ENCODE measurements at places on chromosomes 6 and 20.

DNA sequence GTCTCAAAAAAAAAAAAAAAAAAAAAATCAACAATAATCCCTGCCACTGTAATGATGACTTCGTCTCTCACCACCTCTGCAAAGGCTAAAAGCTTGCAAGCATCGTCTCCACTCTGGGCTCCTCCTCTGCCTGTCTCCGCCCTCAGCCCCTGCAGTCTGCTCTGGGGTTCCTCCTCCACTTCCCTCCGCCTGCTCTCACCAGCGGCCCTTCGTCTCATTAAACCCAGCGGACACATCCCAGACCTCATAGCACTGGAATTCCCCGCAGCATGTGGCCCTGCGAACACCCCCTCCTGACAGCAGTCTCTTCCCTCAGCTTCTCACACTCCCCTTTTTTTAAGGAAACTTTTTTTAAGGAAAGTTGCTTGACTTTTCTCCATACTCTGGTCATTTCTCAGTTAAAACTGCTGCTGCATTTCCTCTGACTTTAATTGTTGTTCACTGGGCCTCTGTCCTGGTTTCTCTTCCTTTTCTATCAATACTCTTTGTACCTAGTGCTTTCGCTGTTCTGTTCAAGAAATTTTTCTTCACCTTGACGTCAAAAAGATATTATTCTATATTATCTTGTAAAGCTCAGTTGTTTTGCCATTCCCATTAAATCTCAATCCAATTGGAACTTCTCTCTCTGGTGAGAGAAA is 70.9 kb upstream of the PLEKHG1 start:
- no peak for ATAC-seq

DNA sequence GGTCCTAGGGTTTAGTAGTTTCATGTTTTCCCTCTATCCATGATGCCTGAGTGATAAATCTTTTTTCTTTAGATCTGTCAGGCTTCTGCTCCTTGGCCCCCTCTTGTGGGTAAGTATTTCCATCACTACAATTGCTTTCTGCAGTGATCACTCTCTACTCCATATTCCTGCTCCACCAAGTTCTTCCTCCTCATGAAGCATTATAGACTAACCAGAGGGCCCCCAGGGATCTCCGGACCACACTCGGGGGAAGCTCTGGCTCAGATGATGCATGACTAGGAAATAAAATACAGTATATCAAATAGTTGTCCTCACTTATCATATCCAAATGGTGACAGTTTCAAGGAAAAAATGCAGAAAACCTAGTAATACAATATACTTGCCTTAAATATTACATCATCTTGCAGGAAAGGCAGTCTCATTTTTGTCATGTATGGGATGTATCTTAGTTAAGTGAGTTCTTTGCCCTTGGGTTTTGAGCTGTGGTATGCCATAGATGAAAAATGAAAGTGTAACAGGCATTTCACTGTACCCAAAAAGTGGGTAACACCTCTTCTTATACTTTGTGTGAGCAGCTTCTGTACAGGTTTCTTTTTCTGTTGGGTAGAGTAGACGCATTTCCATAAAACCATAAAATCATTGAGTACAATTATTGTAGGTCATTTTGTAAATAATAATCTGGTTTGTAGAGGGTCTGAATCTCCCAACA is 200.9 kb upstream of the EYA4 start:
- ATAC-seq, result no peak

DNA sequence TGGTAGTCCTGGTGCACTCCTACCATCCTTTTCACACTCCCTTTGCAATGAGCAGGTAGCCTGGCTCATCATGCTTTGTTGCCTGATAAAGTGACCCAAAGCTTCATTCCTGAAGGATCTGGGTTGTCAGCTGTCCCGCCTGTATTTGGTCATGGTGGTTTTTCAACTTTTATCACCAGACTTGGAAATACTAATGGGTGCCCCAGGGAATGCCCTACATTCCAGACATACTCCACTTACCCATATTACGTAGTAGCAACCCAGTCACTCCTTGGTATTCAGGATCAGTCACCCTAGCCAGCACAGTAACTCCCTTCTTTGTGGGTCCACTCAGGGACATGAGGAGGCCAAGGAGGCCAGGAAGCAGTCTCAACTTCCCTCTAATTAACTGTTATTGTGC is 199.2 kb downstream of the MAFB start:
- ATAC-seq, result no peak

DNA sequence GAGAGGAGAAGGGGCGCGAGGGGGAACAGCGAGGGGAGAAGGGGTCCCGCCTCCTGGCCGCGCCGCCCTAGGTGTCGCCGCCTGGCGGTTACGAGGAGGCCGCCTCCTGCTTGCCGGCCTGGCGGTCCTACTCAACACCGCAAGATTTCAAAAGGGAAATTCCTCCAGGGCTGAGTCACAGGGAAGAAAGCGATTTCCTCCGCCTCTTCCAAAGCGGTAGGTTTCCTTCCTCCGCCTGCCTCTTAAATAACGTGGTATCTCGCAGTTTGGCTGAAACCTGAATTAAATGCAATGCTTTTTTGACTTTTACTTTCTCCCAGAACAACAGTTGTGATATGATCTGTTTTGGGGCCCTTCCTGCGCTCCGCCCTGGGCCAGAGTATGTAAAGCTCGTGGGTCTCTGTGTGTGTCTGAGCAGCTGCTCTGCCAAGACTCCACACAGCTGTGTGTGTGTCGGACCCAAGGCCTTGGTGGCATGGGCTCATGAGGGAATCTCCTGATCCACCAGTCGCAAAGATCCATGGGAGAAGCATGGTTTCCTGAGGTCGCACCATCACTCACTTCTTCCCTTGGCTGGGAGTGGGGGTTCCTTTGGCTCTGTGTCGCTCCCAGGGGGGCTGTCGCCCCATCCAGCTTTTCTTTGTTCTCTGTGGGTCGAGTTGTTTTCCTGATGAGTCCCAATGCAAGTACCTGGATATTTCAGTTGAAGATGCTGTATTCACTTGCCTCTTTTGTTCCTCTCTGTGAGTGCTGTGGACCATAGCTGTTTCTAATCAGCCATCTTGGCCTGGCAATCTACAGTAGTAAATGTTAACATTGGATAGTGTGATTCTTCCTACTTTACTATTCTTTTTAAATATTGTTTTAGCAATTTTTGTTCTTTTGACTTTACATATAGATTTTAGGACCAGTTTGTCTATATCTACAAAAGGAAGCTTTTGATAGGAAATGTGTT is 31.6 kb upstream of the NOTCH4 start:
- ATAC-seq, result peak; percentile 91

DNA sequence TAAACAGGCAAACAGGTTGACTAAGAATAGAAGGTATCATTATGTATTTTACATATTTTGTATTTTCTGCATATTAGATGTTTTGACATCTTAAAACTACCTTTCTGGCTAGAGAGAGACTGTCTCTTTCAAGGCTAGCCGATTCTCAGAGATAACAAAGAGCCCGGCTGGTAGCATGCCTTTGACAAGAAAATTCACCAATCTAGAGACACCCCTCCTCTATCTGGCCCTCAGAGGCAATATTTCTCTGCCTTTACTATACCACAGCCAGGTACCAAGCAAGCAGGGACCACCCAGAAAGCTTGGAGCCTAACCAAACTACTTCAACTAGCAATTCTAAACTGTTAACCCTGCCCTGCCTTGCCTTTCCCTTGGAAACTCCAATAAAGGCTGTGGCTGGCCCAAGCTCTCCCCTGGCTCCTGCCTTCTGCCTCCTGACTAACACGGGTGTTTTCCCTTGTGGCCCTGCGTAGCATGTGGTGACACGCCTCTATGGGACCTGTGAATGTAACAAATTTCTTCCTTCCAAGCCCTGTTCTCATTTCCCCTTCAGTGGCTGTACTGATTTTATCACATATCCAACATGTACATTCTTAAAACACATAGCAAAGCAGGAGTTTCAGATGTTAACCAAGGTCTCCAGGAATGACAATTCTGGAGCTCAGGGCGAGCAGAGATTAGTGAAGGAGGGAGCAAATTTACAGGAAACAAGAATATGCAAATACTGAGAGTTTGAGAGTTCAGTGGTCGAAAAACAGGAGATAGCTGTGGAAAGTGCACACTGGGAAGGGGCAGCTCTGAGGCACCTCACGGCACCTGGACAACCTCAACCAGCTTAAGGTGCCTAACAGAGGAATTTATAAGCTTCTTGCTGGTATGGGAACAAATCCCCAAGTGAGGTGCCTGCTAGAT is 120.8 kb downstream of the BACH2 start:
- ATAC-seq, result peak; percentile 98

- no peak for ATAC-seq
Observed at GRCh38 chr6:158309814-158310213, 2.5 kb upstream of the TULP4 start.

- ATAC-seq, result no peak
Observed at GRCh38 chr20:9131841-9132240, 63.0 kb downstream of the PLCB4 start.

GRCh38 chr20:19256085-19256484 is 43.6 kb downstream of the SLC24A3 start:
- no peak for ATAC-seq

- ATAC-seq, result no peak
Observed at GRCh38 chr6:32610682-32611296, 21.1 kb upstream of the HLA-DRB1 start.

- ATAC-seq, result peak; percentile 39
Observed at GRCh38 chr6:137637121-137637520, 142.9 kb upstream of the OLIG3 start.

DNA sequence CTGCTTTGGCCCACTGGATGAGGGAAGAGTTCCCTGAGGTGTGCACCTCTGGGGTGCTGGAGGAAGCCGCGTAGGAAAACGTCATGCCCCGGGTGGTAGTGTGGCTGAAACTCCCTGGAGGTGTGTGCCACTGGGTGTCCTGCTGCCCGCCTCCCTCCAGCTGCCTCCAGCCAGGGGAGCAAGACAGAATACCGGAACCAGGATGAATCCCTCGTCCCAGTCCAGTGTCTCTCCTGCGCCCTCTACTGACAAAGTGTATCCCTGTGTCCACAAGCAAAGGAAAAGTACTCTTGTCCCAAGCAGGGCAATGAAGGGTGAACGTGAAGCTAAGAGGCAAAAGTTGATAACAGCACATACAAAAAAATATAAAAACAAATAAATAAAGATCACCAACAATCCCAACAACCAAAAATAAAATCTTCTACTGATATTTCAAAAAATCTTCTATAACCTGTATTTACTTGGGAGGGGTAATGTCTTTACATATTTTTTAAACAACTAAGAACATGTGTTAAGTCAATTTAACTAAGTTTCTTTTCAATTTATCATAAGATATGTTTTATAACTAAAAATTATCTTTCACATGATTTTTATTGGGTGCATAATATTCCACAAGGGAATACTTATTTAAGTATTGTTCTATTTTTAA is 437.6 kb downstream of the MAFB start:
- ATAC-seq, result no peak

DNA sequence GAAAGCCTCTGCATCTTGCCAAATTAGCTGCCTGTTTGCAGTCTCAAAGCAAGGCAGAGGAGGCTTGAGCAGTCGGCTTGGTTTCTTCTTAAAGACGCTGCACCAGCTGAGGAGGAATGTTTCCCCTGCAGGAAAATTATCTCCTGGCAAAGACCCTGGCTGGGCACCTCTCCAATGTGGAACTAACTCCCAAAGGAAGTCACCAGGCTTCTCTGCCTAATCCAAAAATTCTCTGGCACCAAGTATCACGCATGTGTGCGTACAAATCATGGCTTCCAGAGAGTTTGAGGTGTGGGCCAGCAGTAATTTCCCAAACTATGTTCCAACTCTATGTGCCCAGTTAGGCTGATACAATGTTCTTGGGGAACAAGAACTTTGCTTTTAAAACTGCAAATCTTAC is 176.2 kb downstream of the KIF16B start:
- no peak for ATAC-seq

DNA sequence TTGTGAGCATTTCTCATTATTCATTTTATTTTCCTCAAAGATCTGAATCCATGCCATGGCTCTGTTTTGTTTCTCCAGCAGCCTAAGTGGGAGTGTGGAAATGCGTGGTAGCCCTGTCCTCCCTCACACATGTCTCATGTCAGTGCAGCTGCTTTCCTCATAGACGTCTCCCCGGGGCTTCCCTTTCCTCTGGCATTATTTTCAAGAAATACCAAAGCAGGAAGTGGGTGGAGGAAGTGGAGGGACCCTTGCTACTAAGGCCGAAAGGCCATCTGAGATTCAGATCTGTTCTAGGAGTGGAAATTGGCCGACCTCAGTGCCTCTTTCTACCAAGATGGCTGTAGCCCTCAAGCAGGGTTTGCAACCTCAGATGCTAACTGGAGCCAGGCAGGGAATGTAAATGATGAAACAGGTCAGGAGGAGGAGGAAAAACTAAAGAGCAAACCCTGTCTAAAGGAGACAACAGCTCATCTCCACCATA is 420.9 kb upstream of the PLCB4 start:
- ATAC-seq, result no peak

DNA sequence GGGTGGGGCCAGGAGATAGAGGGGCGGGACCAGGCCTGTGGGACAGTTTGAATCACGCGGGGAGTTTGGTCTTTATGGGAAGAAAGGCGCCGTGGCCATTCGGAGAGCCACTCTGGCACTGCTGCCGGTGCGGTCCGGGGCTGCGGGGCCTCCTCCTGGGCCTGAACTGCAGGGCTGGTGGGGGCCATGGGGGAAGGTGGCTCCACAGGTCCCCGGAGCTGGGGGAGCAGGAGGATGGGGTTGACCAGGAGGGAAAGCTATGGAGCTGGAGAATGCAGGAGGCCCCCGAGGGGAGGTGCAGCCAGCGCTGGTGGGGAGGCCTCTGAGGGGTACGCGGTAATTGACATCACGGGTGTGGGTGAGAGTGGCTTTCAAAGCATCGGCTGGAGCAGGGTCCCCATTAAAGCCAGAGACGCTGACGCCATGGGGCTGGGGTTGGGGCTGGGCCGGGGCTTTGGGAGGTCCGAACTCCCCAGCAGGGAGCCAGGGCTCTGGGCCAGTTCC is 1.8 kb upstream of the BHLHE23 start:
- ATAC-seq, result no peak

DNA sequence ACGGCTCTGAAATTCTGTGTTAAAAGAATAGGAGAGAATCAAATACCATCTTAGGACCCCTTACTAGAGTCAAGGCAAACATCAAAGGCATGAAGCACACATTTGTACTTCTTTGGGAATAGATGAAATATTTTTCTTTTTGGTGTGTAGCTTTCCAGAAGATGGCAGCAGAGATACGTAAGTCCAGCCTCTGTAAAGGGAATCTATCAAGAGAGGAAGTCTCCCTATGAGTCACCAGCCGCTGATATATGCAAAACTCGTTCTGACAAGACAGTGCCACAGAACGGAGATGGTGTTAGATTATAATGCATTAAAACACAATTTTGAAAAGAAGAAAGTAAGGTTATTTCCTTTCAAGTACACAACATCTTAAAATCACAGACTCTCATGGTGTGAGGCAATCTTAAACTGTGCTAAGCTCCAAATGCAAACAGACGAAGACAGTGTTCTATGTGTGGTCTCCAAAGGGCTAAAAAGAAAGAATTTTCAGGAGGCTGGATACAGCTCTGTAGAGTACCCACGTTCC is 120.0 kb upstream of the AGPAT4 start:
- peak; percentile 97 for ATAC-seq

Data from esophagus mucosa (tissue), 1 donor.